ENCODE measurements at places on chromosomes 11 and 22. TPM values are rescaled to one million over a fixed set of nuclear protein-coding genes. Genes with fewer than 3 reads are reported as not detected.

DNA sequence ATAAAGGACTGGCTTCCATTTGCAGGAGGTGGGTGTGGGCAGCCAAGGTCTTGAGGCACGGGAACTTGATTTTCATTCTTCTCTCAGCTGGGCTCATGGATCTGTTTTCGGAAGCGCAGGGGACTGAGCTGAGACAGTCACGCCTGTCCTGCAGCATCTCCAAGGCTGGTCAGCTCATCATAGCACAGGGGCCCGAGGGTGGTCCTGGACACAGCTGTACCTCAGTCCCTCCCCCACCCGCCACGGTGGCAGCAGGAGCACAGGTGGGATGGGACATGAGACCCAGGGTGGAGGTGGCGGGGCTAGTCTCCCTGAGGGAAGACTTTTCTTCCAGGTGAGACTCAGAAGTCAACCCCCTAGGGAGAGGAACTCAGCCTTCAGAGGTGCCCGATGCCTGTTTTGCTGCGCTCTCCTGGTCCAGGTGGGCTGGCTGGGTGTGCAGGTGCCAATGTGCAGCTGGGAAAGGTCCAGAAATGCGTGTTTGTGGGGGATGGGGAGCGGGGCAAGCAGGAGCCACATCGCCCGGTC is 3.7 kb downstream of the ADAMTS8 start:
- DNase-seq: no peak

DNA sequence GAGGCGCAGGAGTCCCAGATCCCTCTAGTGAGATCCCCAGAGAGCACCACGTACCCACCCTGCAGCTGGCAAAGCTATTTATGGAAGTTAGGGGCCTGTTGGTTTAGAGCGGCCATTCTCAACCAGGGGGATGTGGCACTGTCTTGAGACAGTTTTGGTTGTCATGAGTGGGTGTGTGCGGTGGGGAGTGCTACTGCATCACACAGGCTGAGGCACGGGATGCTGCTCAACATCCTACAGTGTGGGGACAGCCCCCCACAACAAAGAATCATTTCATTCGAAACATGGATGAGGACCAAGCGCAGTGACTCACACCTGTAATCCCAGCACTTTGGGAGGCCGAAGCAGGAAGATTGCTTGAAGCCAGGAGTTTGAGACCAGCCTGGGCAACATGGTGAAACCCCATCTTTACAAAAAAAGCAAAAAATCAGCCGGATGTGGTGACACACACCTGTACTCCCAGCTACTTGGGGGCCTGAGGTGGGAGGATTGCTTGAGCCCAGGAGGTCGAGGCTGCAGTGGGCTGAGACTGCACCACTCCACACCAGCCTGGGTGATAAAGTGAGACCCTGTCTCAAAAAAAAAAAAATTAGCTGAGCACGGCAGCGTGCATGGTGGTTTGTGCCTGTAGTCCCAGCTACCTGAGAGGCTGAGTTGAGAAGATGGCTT is 28.2 kb downstream of the GGT5 start:
- no peak for DNase-seq

GRCh38 chr11:74927496-74927895 is 21.4 kb downstream of the XRRA1 start:
- no peak for DNase-seq

DNA sequence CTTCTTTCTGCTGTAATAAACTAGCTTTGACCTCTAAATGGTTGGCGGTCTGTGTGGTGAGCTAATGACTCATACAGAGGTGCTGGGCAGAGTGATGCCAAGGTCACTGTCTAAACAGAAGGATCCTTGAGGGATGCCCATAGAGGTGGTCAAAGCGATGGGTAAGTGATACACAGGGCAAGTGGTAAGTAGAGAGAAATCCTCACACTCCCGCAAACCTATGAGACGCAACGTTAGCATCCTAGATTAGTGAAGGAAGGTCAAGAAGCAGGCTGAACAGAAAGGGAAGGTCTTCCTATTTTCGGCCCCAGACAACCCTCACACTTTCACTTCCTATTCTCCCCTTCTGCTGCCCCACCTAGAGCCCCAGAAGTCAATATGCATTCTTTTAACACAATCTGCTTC is 65.6 kb upstream of the SESN3 start:
- no peak for DNase-seq

GRCh38 chr11:16942342-16942741 is 71.9 kb downstream of the PLEKHA7 start:
- no peak for DNase-seq

DNA sequence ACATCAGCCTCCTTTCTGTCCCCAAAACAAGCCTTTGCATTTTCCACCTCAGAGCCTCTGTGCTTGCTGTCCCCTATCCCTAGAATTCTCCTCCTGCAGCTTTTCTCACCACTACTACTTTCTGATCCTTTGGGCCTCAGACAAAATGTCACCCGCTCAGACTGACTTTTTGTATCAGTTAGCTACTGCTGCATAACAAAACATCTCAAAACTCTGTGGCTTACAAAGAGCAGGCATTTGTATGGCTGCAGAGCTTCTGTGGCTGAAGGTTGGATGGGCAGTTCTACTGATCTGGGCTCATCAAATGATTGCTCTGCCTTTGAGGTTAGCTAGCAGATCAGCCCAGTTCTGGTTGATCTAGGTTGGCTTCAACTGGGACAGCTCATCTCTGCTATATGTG is 248.7 kb downstream of the MN1 start:
- no peak for DNase-seq

DNA sequence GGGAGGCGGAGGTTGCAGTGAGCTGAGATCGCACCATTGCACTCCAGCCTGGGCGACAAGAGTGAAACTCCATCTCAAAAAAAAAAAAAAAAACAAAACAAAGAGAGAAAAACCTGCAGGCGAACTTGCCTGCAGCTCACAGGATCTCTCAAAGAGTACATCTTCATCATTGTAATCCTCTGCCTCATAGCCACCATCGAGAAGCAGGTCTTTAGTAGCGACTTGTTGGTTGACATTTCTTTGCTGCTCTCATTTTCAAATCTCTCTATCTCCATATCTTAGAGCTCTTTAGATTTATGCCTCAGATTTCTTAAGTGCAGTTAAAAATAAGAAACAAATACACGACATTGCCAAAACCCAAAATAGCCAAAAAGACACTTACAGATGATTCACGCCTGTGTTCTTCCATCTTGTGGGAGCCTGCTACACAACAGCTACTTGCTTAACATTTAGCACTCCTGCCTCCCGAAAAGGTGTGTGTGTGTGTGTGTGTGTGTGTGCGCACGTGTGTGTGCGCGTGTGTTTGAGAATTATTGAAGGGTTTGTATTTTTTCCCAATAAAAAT is 14.6 kb downstream of the FAM227A start:
- no peak for DNase-seq

- DNase-seq: no peak
Observed at GRCh38 chr22:37855462-37855861, 6.2 kb downstream of the EIF3L start.

GRCh38 chr22:48425091-48425506 is 1402.6 kb downstream of the BRD1 start:
- DNase-seq: no peak

DNA sequence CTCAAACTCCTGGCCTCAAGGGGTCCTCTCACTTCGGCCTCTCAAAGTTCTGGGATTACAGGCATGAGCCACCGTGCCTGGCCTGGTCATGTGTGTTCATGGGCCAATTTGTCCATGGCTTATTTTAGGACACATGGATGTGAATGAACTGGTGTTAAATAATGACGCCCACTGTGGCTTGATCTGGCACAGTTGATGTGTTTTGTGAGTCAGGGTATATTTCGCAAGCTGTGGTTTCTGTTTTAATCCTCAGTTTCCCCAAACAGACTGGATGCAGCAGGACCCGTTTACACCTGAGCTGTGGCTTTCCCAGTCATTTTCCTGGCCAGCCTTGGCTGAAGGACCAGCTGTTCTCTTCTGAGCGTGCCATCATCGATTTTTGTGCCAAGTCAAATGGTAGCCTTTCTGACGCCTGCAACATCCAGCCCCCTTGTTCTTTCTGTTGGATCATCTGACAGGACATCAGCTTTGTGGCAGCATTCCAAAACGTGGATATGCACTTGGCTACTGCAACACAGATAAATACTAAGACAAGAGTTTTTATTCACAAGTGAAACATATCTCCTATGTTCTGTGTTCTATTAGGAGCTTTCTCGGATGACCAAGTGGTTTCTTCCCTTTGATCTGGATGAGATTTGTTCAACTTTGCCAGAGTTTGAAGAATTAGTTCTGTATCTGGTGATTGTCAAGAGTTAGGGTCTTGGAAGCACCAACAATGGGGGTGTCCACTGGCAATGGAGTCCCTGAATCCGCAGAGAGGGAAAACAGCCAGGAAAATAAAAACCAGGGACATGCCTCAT is 40.0 kb upstream of the SEPTIN5 start:
- DNase-seq: no peak

GRCh38 chr11:70456921-70457532 is 58.7 kb downstream of the CTTN start:
- DNase-seq: peak; percentile 42

DNA sequence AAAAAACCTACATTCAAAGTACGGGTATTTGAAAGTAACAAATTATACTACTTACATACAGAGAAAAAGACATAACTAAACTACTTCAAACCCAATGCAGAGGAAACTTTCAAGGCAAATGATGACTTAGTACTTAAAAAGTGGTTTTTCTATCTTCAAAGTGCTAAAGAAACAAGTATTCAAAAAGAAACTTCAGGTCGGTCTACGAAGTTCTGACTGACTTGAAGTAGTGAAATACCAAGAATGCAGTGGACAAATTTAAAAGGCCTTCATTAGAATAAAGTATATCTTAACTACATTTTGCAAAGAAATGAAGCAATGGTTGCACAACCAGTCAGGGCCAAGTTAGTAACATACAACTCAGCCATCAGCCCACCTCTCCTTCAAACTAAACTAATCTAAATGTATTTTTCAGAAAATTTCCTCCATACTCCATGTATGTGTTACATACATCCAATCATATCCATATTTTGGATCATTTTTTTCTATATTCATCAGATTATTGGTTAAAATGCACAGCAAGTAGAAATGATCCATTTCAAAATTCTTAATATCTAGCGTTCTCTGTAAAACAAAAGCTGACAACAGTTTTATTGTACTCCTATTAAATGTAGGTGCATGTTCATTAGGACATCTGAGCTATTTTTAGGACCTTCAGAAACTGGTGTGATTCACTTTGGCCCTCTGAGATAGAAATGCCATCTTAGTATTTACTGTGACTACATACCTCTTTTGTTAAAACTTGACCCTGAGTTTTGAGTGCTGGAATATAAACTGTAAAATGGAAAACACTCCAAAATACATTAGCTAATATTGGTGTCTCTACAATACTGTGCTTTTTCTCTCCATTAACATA is 49.9 kb downstream of the BIRC2 start:
- no peak for DNase-seq

- no peak for DNase-seq
Observed at GRCh38 chr11:27076121-27076589, 35.5 kb downstream of the BBOX1 start.

DNA sequence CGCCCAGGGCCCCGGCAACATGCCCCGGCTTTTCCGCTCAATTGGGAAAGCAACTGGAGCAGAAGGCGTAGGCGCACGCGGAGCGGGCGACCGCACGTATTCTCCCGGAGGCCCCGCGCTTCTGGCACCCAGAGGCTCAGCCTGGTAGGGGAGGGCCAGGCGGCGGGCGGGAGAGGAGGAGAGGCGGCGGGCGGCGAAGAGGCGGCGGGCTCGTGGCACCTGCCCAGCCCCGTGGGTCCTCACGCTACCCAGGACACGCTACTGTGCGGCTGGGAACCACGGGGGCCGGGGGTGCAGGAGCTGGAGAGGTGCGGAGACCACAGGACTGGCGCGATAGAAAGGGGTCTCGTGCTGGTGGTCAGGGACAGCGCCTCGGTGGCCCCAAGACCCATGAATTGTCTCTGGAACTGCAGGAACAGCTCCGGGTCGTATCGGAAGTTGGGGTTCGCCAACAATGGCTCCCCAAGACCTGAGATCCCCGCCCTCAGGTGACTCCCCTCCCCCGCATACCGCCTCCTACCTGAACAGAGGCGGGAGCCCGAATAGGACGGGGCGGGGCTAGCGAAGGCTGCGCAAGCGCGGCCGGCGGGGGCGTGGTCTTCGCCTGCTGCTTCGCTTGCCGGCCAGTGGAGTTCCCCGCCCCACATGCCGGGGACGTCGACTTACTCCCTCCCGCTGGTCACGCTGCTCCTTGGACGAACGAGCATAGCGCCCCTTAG is at the start of gene SLC37A4:
TSS of gene SLC37A4 (minus strand) at position 549 of the 719 bp plus-strand sequence.
- peak; percentile 99 for DNase-seq

- DNase-seq: no peak
Observed at GRCh38 chr11:3119141-3119821, 45.8 kb downstream of the OSBPL5 start.

DNA sequence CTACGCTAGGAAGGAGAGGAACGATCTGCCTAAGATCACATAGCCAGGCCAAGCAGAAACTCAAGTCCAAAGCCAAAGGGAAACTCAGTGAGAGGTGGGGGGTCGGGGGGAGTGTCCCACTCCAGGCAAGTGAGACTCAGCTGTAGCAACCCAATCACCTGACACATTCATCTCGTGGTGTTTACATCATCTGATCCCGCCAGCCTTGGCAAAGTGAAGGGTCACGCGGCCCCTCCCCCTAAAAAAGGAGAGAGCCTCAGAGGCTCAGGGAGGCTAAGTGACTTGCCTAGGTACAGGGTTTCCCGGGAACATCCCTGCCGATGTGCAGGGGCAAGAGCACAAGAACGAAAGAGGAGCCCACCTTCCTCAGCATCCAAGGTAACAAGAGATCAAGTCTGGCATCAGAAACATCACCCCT is 21.5 kb downstream of the MYH9 start:
- peak; percentile 70 for DNase-seq

DNA sequence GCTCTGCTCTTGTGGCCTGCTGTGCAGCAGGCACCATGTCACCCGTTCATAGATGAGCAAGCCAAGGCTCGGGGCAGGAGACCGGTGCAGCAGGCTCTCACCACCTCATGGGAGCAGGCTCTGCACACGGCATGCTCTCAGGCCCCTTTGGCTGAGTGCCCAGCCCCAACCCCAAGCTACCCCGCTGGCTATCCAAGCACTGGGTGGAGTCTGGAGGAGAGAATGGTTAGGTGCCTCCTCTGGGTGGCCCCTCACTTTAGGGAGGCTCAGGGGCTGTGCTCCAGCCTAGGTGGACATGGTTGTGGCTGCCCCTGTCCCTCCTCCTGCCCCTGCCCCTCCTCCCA is 199.9 kb downstream of the IGLL1 start:
- peak; percentile 82 for DNase-seq

GRCh38 chr11:61853698-61854169 is 25.6 kb downstream of the FADS2 start:
- DNase-seq: no peak

- DNase-seq: no peak
Observed at GRCh38 chr11:68312117-68312779, at the start of gene LRP5. LRP5 (plus strand) TSS chr11:68312591; CDS start chr11:68312715, 124 bp downstream.

GRCh38 chr22:17476838-17477237 is 86.5 kb upstream of the SLC25A18 start:
- DNase-seq: no peak

GRCh38 chr11:116111546-116111945 is 607.3 kb upstream of the CADM1 start:
- DNase-seq: no peak

GRCh38 chr11:77779935-77780334 is 40.6 kb downstream of the RSF1 start:
- peak; percentile 40 for DNase-seq

- no peak for DNase-seq
Observed at GRCh38 chr22:27791859-27792241, 9.7 kb downstream of the MN1 start.

The CASP1 gene
- total RNA-seq: 2.3 TPM

The MAPK8IP1 gene
- total RNA-seq: 5.4 TPM

The SEPTIN5 gene
- 18.2 TPM for total RNA-seq

The HPX gene
- total RNA-seq: not detected

The OR52I1 gene
- not detected for total RNA-seq

The NECTIN1 gene
- total RNA-seq: 6.5 TPM

The SYT7 gene
- total RNA-seq: not detected

The ZBTB16 gene
- 30.1 TPM for total RNA-seq

The ZNF202 gene
- total RNA-seq: 1.7 TPM

The RIN1 gene
- total RNA-seq: 1.8 TPM

The SLC22A6 gene
- total RNA-seq: not detected

The SCGB1C1 gene
- total RNA-seq: not detected
